Activated CD8-positive, alpha-beta memory T cell treated with anti-CD3 and anti-CD28 coated beads, Interleukin-2, amount 50 U/mL, for 4 hours (primary cell): ENCODE measurements at places on chromosomes 7 and 10.

- DNase-seq = no peak
These were observed 125.0 kb upstream of the ZNF746 start for GRCh38 chr7:149622444-149623210.

- DNase-seq = no peak
These were observed 275.9 kb downstream of the SKAP2 start for GRCh38 chr7:26588511-26588910.

- no peak for DNase-seq
These were observed 65.1 kb downstream of the MARCHF5 start for GRCh38 chr10:92356041-92356440.

DNA sequence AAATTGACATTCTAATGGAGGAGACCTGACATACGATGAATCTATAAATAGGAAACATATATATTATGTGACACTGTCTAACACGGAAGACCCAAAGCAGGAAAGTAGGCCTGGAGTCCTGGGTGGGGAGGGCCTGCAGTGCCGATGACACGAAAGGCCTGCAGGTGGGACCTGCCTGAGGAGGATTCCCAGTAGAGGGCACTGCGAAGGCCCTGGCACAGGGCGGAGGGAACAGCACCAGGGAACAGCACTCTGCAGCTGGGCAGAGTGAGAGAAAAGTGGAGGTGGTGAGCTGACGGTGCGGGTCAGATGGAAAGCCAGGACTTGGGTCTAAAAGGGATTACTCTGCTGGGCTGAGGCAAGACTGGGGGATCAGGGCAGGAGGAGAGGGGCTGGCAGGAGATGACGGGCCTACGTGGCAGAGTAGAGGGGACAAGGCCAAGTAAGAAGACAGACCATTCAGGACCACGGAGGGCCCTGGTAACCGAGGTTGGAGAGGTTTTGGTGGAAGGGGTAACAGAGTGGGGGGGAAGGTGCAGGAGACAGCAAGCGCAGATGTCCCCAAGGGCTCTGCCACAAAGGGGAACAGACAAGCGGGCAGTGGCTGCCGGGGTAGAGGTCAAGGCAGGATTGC lies 8.1 kb downstream of the ZNF746 start:
- no peak for DNase-seq

DNA sequence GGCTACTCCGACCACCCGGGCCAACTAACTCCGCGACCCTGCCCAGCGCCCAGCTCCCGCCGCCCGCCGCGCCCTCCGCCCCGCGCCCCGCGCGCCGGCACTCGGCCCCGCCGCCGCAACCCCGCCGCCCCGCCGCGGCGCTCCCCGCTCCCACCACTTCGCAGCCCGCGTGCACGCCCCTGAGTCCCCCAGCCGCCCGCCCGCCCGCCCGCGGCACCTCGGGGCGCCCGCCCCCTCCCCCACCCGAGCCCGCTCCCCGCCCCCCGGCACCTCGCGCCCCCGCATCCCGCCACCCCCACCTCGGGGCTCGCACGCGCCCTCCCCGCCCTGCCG lies 598 bp downstream of the JAZF1 start:
- DNase-seq = no peak
